ENCODE measurements at places on chromosomes 12 and 14. TPM values are rescaled to one million over a fixed set of nuclear protein-coding genes. Genes with fewer than 3 reads are reported as not detected.

Gene RGS6
- total RNA-seq = 0.10 TPM

Gene TAMALIN
- 9.1 TPM for total RNA-seq

Gene GLT1D1
- 0.27 TPM for total RNA-seq

Gene SNX6
- total RNA-seq = 62.0 TPM

Gene ZDHHC22
- not detected for total RNA-seq

Gene AJUBA
- total RNA-seq = 0.90 TPM

Gene CLEC9A
- not detected for total RNA-seq

Gene AQP6
- total RNA-seq = not detected

Gene C14orf132
- total RNA-seq = 1.7 TPM

Gene BCL11B
- 40.3 TPM for total RNA-seq

Gene KRT76
- total RNA-seq = not detected

Gene ESYT1
- total RNA-seq = 155 TPM

Gene ALG10B
- 10.9 TPM for total RNA-seq

Gene KRT3
- total RNA-seq = not detected

Gene EML1
- 0.36 TPM for total RNA-seq

Gene MVK
- total RNA-seq = 17.9 TPM

Gene DPF3
- 1.1 TPM for total RNA-seq

Gene DNAI7
- total RNA-seq = not detected

Gene MYRFL
- not detected for total RNA-seq

Gene C1RL
- 10.1 TPM for total RNA-seq

Gene CCDC60
- not detected for total RNA-seq

Gene TSPAN11
- not detected for total RNA-seq

Gene FOXM1
- total RNA-seq = 86.5 TPM

Gene TAS2R14
- total RNA-seq = 0.68 TPM

Gene GLT8D2
- not detected for total RNA-seq

Gene ATL1
- 1.4 TPM for total RNA-seq

Gene VPS33A
- 35.7 TPM for total RNA-seq

Gene TMEM132D
- not detected for total RNA-seq

Gene PTGR2
- total RNA-seq = 6.7 TPM

Gene CD163L1
- not detected for total RNA-seq

Gene TAS2R20
- 0.30 TPM for total RNA-seq

Gene FSCB
- not detected for total RNA-seq

Gene KCNH3
- 10.9 TPM for total RNA-seq

Gene SSTR1
- total RNA-seq = not detected

Gene HOXC12
- total RNA-seq = not detected

Gene ANKRD13A
- 36.8 TPM for total RNA-seq

Gene CAPS2
- total RNA-seq = 3.0 TPM

Gene DNAAF2
- 15.5 TPM for total RNA-seq

Gene DTX1
- total RNA-seq = 1.1 TPM

Gene RAD52
- 11.2 TPM for total RNA-seq

Gene VWF
- 0.24 TPM for total RNA-seq

Gene LRFN5
- not detected for total RNA-seq

Gene TSHR
- total RNA-seq = not detected

Gene MSI1
- total RNA-seq = 0.60 TPM

Gene DNAJC22
- total RNA-seq = not detected

Gene TAS2R13
- 0.16 TPM for total RNA-seq

Gene OTX2
- total RNA-seq = not detected

All from activated naive CD8-positive, alpha-beta T cell treated with anti-CD3 and anti-CD28 coated beads for 36 hours (primary cell).